ENCODE measurements at places on chromosomes 5 and 9.

- DNase-seq: no peak
Observed at GRCh38 chr5:107873877-107874276, 203.1 kb upstream of the EFNA5 start.

DNA sequence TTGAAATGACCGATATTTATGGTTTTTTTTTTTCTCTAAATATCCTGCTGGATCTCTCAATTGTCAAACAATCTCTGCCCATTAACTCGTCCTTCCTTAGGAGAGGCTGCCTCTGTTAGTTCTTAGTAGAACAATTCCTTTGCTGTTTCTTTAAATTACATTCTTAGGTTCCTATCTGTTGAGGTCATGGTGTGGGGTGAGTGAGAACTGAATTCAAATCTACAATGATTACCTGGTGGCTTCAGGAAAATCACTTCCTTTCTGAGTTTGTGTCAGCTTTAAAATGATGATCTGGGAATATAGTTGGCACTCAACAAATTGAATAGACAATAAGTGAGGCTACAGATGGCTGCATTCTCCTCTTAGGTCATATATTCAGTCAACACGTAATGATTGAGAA is 82.1 kb upstream of the TNFSF8 start:
- no peak for DNase-seq

DNA sequence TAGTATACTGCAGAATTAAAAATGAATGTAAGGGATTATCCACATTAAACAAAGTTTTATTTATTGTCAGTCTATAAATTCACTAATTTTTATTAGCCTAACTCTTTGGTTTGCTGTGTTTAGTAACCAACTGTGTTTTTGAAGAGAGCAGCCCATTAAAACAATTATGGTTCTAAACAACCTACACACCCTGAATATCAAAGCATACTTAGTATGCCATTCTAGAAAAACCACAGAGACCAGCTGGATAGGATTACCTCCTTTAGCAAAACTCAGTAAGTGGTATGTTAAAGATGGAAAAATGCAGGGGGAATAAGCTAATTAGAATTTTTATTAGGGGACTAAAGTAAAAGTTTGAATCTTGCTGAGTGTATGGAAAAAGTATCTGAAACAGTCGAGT is 1981.7 kb upstream of the NUDT12 start:
- DNase-seq: no peak

- no peak for DNase-seq
Observed at GRCh38 chr9:78001946-78002731, 29.5 kb downstream of the GNAQ start.

- no peak for DNase-seq
Observed at GRCh38 chr5:54900984-54901725, 84.2 kb downstream of the ESM1 start.
